ENCODE measurements at places on chromosomes 1 and 21. TPM values are rescaled to one million over a fixed set of nuclear protein-coding genes. Genes with fewer than 3 reads are reported as not detected.

The NBPF4 gene
- total RNA-seq: not detected

The NOS1AP gene
- total RNA-seq: 1.2 TPM

The CASZ1 gene
- total RNA-seq: 14.1 TPM

The LRRC7 gene
- 0.14 TPM for total RNA-seq

The VASH2 gene
- not detected for total RNA-seq

The LIN28A gene
- total RNA-seq: not detected

The TRAF3IP3 gene
- total RNA-seq: not detected

The FRRS1 gene
- total RNA-seq: 9.9 TPM

The TMEM35B gene
- total RNA-seq: 24.9 TPM

The SLFNL1 gene
- total RNA-seq: 0.17 TPM

The GJB3 gene
- 188 TPM for total RNA-seq

The ATPAF1 gene
- 24.8 TPM for total RNA-seq

The MTHFR gene
- 19.1 TPM for total RNA-seq

The IQCC gene
- total RNA-seq: 2.2 TPM

The ADGRB2 gene
- 0.83 TPM for total RNA-seq

The AMY1C gene
- not detected for total RNA-seq

The TFF3 gene
- not detected for total RNA-seq

The COL9A2 gene
- total RNA-seq: 0.40 TPM

The MRPS14 gene
- total RNA-seq: 13.3 TPM

The KCNQ4 gene
- not detected for total RNA-seq

The RIT1 gene
- total RNA-seq: 23.5 TPM

The APOBEC4 gene
- total RNA-seq: not detected

The TGFBR3 gene
- 0.67 TPM for total RNA-seq

The PPIAL4G gene
- total RNA-seq: not detected

The S100A7 gene
- total RNA-seq: not detected

The FMO2 gene
- total RNA-seq: 0.17 TPM

The LRRC53 gene
- not detected for total RNA-seq

The PTPN22 gene
- 0.32 TPM for total RNA-seq

The NPL gene
- 5.5 TPM for total RNA-seq

The CRP gene
- total RNA-seq: not detected

The PLA2G4A gene
- total RNA-seq: 7.3 TPM

The CYP4X1 gene
- total RNA-seq: under 0.01 TPM

The LAMC2 gene
- 2,277 TPM for total RNA-seq

The UBR4 gene
- total RNA-seq: 128 TPM
